NCI-H187 (cell line): ENCODE measurements at places on chromosomes 3 and 15.

GRCh38 chr15:74573987-74574386, 33.0 kb downstream of the ARID3B start:
- no peak for DNase-seq

GRCh38 chr3:106035619-106036018, 166.8 kb upstream of the CBLB start:
- DNase-seq: no peak

DNA sequence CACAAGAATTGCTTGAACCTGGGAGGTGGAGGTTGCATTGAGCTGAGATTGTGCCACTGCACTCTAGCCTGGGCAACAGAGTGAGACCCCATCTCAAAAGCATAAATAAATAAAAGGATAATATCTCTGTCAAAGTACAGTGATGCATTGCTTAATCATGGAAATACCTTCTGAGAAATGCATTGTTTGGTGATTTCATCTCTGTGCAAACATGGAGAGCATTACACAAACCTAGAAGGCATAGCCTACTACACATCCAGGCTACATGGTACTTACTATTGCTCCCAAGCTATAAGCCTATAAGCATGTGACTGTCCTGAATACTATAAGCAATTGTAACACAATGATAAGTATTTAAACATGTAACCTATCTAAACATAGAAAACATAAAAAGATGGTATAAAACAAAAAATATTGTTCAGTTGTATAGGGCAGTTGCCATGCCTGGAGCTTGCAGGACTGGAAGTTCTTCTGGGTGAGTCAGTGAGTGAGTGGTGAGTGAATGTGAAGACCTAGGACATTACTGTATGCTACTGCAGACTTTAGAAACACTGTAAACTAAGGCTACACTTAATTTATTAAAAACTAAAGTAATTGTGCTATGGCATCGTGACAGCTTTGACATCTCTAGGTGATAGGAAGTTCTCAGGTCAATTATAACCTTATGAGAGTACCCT, 93.6 kb upstream of the SNRPN start:
- DNase-seq: no peak

- peak; percentile 86 for DNase-seq
Measured at GRCh38 chr15:88467073-88467934, at the start of the genes MRPL46 and MRPS11. Gene MRPL46 (minus strand): TSS chr15:88467388. CDS start chr15:88467377, 11 bp downstream. Gene MRPS11 (plus strand): TSS chr15:88467708. CDS start chr15:88467718, 10 bp downstream.

DNA sequence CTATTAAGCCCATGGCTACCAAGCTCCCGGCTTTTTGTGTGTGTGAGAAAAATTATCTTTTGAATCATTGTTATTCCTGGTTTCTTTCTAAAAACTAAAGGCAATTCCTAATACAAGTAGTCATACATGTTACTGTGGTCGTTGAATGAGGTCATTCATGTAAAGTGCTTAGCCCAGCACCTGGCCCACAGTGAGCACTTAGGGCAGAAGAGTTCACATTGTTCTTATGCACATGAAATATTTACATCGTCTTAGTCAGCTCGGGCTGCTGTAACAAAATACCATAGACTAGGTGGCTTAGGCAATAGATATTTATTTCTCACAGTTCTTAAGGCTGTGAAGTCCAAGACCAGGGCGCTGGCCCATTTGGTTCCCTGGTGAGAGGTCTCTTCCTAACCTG, 216.1 kb downstream of the SHQ1 start:
- no peak for DNase-seq

DNA sequence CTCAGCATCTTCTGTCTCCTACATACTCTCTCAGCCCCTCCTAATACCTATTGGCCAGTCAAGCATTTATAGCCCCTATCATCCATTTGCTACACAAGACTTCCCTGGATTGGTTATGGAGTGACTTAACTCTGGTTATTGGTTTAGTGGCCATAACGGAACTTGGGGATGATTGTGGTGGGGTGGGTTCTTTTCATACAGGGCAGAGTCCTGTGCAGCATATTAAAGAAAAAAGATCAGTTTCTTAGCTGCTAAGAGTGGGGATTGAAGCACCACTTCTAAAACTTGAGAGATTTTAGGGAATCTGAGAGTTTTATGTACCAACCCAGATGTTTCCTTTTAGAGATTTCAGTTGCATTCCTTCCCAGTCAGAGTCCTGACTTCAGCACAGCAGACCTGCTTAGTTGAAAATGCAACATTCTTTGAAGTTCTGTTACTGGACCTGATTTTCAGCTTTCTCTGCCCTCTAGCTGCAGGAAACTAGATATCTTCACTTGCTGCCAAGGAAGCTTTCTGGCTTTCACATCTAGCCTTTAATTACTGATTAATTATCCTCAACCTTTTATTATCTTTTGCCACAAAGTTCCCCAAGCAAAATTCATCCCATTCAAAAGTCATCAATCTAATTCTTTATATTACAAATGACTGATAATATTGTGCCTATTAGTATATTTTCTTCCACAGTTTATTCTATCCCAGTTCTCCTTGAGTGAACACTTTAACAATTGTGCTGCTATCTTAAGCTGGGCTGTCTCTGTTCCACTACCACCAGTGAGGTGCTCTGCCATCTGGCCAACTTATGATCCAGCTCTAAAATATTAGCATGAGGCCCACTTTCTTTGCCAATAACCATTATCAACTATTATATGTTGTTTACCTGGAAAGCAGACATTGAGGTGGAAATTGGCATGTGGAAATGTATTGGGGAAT, 906.0 kb upstream of the ALCAM start:
- DNase-seq: no peak

GRCh38 chr3:40237889-40238571, 71.5 kb upstream of the EIF1B start:
- DNase-seq: no peak

- DNase-seq: no peak
Measured at GRCh38 chr15:70463453-70463834, 299.9 kb downstream of the UACA start.

GRCh38 chr3:65398953-65399352, 639.8 kb downstream of the MAGI1 start:
- no peak for DNase-seq

- DNase-seq: no peak
Measured at GRCh38 chr3:44297255-44297654, 41.3 kb upstream of the TCAIM start.

DNA sequence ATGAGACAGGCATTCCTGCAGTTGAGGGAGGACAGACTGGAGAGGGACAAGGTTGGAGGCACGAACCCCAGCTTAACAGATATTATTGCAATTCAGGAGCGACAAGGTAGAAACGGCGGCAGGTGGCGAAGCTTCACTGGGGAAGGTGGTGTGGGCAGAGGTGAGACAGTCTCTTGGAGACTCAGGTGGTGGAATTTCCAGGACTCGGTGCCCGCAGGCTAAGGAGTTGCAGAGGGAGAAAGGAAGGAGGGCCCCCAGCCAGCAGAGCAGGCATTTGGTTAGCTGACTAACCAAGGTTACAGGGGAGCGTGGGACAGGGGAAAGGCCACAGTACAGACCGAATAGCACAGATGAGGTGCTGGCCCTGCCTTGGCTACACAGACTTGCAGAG, 3.0 kb downstream of the FAM174B start:
- no peak for DNase-seq

GRCh38 chr3:114756506-114757279, 390.4 kb downstream of the ZBTB20 start:
- no peak for DNase-seq

DNA sequence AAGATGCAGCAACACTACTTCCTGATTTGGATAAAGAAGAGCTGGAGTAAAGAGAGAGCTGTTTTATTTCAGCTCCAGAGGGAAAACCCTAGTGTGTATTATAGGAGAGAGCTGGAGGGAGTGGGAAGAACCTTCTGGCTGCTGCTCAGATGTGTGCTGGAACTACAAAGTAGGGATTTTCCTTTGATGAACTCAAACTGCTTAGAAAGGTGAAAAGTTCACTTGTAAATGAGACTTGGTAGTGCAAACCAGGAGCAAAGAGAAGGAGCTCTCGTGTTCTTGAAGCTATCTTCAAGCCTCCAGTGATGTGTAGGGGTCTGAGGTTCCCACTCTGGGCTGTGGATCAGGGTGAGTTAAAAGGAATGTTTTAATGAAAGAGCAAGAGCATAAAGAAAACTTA, 110.4 kb downstream of the EDEM1 start:
- DNase-seq: no peak

DNA sequence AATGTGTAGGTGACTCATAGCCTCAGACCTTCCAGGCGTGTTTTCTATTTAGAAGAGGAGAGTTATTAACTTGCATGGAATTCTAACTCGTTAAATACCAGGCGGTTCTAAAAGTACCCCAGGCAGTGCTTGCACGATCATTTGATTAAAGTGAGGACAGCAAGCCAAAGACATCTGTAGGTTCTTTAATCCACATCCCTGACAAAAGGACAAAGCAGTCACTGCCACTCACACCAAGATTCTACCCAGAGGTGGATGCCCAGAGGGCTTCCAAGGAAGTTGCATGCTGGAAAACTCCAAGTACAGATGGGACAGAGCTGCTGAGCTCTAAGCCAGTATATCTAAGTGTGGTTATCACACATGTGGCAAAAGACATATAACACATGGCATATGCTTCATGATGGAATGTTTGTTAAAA, 372.1 kb downstream of the ROBO2 start:
- DNase-seq: no peak

GRCh38 chr3:38002940-38003339, 12.4 kb downstream of the VILL start:
- DNase-seq: no peak

DNA sequence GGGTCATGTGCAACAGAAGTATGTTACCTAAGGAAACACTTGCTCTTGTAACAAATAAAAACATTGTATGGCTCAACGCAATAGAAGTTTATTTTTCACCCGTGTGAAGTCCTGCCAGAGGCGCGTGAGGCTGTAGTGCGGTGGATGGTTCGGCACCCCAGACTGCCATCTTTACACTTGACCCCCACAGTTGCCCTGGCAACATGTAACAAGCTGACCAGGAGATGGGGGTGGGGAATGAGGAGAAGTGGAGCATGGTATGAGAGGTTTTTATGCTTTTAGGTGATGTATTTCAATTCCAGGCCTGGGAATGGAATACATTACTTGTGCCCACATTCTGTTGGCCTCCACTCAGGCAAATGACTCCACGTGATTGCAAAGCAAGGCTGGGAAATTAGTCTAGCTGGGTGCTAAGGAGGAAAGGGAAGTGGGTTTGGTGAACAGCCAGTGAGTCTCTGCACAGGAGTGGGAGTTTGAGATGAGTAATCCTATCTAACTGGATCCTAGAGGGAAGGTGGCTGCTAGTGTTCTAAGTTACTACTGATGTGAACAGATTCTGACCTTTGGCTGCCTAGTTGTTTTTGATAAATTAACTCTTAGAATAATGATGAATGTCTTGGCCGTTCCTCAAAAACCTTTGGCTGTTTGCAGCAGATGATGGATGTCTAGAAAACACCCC, 33.8 kb upstream of the GREM1 start:
- DNase-seq: no peak

DNA sequence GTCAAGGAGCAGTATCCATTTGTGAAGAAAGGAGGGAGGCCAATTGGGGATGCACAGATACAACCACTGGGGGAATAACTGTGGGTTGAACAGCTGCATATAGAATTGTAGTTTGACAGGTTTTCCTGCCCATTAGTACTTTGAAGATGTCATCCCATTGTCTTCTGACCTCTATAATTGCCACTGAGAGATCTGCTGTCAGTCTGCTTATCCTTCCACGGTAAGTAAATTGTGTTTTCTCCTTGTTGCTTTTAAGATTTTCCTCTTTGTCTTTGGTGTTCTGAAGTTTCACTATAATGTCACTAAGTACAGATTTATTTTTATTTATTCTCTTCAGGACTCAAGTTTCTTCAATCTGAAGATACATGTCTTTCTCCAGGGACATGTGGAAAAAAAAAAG, 56.6 kb downstream of the MOBP start:
- DNase-seq: no peak

DNA sequence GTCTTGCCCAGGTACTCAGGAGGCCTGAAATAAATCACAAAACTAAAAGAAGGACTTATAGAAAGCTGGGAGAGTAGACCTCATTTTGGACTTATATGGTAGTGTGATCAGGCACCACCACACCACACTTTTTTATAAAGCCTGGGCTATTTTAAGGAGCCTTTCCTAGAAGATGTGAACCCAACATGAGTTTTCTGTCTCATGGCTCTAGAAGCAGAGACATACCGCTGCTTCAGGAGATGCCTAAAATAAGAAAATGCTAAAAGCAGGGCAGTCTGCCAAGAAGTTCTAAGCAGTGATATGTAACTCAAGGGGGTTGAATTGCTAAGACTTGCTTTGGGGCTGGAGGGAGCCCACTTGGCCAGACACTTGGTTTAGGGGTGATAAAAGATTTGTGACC, 49.6 kb downstream of the SUMF1 start:
- DNase-seq: no peak

GRCh38 chr3:17420668-17421067, 321.8 kb downstream of the TBC1D5 start:
- no peak for DNase-seq

DNA sequence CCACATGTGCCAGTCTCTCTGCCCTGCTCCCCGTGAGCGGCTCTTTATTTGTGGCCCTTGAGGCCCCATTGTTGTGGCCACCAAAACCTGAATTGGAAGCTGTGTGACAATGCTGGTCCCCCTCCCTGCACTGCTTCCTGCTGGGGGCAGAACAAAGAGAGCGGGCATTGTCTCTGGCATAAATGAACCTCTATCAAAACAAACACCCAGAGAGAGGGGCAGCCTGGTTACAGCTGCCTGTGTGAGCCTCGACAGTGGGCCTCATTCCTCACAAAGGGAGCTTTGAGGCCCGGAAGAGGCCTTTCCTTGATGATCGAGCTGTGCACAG, 152.9 kb downstream of the IGF1R start:
- DNase-seq: peak; percentile 34

GRCh38 chr15:81281456-81281735, 42.5 kb downstream of the STARD5 start:
- no peak for DNase-seq

DNA sequence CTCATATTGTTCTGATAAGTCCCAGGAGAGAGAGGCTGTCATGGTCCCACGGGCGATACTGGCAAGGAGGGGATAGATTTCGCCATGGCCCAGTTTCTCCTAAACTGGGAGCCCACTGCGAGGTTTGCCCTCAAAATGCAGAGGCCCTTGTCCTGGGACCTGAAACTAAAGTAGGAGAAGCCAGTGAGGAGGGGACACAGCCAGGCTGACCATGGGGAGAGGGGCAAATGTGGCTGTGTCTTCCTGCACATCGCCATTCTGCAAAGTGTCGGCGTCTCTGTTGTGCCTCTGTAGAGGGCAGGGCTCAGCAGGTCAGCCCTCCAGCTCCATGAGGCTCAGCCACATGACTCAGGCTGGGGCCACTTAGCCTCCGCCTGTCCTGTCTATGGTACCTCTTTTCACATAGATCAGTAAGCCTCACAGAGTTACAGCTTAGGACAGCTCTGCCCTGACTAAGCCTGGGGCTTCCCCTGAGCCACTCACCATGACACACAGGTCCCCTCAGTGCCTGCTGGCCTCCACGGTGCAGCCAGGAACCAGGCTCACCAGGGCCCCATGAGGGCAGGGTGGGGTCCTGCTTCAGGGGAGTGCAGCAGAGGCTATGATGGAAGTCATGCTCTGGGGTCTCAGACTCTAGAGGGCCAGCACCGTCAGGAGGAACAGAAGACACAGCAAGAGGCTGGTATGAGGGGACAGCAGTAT, 28.6 kb upstream of the PLXNA1 start:
- DNase-seq: no peak

DNA sequence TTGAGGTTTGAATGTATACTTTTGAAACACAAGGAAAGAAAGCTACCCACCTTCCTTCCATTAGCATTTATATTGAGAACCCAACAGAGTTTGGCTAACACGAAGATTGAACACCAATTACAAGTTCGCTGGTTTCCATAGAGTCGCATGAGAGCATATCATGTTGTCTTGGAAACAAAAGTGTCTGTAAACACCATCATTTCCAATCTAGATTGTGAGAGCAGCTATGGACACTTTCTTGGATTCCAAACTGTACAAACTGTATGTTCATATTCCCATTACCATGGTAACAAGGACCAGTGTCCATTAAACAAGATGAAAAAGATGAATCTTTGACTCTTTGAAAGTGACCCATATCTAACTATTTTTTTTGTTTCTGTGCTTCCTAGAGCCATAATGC, 529.9 kb upstream of the ROBO1 start:
- DNase-seq: no peak
